ENCODE measurements at places on chromosomes 3 and 15.

DNA sequence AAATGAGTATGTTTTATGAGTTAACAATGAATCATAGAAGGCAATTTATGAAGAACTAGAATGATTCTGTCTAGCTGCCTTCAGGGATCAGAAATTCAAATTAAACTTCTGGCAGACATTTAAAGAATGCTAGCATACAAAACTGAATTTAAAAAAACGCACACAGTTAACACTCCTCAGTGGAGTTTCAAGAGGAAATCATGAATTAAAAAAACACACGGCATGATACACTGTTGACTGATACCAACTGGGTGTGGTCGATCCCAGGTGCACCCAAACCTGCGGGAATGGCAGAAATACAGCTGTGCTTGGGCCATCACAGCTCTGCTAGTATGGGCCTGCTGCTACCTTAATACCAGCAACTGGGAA is 526.0 kb downstream of the FOXP1 start:
- DNase-seq: no peak

- no peak for DNase-seq
These were observed 759.6 kb downstream of the SQOR start for GRCh38 chr15:46394463-46394862.

DNA sequence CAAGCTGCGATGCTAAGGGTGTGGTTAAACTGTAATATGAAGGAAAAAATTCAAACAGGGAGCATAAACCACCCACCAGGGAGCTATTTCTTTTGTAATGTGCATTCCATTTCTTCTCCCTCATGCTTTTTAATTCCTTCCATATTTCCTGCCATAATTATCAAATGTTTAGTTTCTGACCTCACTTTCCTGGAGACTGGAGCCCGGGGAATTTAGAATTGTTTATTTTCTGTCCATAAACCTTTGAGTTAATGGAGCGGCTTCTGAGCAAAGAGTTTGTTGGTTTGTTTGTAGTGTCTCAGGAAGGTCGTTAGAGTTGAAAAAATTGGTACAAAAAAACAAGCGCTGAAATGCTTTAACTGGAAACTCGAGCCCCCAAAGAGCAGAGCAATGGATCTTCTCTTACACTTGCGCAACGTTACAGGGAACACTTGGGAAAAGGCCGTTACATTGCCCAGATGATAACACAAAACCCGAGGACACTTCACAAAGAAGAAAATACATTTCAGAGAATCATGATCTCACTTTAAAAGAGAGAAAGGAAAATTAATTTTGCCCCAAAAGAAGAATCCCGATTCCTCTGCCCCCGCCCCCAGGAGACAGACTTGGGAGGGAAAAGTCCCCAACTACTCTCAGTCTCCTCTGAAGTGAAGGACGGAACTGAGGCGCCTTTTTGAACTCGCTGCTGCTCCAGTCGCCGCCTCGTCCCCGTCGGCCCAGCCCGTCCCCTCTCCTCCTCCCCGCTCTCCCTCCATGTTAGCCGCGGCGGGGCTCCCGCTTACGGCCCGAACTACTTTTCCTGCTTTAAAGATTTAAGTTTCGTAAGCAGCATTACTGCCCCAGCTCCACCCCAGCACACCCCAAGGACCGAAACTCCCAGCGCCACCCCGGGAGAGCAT is 842 bp downstream of the FSTL1 start:
- DNase-seq: peak; percentile 37

- DNase-seq: no peak
These were observed 121.2 kb downstream of the ETFA start for GRCh38 chr15:76190070-76190564.

DNA sequence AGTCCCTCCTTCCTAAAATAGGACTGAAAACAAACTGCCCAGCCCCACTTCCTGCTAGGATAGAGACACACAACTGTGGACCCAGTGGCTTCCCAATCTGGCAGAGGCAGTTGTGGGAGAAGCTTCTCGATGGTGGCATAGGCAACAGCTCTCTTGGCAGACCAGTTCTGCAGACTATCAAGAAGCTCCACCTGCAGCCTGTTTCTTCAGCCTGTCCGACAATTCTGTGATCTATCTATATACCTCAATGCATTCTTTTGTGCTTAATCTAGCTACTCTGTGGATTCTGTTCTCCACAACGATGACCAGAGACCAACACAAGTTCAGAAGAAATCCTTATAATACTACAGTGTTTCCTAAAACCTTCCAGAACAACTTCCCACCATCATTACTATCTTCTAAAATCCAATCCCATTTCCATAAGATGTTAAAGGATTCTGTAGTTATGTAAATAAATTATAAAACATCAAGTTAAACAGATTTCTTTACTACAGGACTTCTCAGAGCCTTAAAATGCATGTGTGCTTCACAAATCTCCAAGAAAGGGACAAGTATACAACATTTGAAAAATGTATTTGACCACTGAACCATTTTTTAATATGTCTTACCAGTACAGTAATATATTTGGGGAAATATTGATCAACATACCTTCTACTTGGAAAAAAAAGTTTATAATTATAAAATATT is 57.7 kb downstream of the IGF2BP2 start:
- no peak for DNase-seq

DNA sequence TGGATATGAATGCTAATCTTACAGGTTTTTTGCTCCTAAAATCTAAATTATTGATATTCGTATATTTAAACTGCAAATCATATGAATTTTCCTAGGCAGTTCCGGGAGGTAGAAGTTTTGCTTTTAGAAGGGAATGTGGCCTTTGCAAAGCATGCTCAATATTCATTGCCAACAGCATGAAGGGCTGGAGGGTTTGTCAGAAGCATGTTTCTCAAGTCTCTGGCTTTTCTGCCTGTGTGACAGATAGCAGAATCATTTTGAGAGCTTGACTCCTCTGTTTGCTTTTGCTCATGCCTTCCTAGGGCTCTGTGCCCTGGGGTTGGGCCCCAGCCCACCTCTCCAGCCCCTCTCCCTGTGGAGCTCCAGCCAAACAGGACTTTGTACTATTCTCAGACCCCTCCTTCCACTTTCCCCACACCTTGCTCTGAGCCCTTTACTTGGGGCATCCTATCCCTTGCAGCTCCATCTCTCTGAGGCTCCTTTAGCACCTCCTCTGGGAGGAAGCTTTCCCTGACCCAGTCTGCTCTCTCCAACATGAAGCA is 91.3 kb downstream of the ARNT2 start:
- no peak for DNase-seq

DNA sequence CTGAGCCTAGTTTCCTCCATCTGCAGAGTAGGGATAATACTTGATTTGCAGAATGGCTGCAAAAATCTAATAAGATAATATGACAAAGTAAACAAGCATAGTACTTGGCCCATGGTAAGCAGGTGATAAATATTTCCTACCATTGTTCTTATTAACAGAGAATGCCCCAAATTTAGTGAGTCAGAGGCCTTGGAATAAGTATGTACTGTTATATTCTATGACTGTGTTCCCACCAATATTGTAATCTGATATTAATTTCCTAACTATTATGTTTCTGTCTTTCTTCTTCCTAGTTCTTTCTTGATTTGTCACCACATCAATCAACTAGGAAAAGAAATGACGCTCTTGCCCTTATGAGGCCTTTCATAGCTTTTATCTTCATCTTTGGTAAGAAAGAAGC is 178.4 kb upstream of the SLC2A2 start:
- no peak for DNase-seq

DNA sequence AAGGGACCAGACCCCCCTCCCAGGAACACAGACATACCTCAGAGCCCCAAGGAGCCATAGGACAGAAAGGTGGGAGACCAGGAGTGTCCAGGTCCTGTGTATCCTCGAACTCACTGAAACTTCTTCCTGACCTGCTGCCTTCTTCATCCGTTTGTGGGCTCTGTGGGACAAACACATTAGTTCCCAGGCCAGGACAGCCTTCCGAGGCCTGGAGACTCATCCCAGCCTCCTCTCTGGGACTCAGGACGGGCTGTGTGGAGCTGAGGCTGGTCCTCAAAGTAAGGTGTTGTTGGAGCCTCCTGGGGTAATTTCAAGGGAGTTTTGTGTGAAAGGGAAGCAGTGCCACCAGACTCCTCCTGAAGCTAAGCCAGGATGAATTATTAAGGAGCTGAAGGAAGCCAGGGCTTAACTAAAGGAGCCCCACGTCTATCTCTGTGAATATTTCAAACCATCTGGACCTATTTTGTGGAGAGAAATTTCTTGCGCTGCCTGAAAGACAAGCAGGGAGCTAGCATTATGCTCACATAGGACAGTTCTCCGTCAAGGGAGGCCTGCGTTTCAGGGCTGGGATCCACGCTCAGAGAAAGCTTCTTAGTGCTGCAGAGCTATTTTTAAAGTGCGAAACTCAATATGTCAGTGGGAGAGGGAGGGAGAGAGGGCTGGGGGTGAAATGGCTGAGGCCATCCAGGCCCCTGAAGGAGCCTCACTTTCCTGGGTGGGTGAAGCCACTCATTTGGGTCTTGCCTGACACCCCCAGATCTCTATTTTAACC is 29.8 kb upstream of the PLA2G4E start:
- DNase-seq: no peak

- DNase-seq: no peak
These were observed 174.9 kb downstream of the SCAPER start for GRCh38 chr15:76730262-76730661.

DNA sequence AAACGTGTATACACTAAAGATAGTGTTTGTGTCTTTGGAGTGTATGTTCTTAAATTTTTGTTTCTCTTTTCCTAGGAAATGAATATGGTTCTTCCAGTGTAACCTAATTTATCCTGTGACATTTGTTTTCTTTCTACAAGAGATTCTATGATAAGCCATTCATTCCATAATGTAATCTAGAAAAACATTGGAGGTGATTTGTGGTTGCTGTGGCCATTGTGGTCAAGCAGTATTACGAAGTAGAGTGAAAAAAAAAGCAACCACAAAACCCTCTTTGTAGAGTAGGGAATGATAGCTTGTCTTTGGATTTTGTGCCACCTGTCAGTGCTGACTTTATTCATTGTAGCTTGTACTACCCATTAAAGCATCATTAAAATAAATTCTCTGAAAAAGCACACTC is 1209.6 kb downstream of the ZPLD1 start:
- DNase-seq: no peak

GRCh38 chr3:35537265-35537664 is 102.1 kb upstream of the ARPP21 start:
- DNase-seq: no peak
